A549 (cell line): ENCODE measurements at places on chromosomes 5 and 9.

- no peak for DNase-seq
These were observed 58.1 kb downstream of the ZNF474 start for GRCh38 chr5:122187426-122187825.

DNA sequence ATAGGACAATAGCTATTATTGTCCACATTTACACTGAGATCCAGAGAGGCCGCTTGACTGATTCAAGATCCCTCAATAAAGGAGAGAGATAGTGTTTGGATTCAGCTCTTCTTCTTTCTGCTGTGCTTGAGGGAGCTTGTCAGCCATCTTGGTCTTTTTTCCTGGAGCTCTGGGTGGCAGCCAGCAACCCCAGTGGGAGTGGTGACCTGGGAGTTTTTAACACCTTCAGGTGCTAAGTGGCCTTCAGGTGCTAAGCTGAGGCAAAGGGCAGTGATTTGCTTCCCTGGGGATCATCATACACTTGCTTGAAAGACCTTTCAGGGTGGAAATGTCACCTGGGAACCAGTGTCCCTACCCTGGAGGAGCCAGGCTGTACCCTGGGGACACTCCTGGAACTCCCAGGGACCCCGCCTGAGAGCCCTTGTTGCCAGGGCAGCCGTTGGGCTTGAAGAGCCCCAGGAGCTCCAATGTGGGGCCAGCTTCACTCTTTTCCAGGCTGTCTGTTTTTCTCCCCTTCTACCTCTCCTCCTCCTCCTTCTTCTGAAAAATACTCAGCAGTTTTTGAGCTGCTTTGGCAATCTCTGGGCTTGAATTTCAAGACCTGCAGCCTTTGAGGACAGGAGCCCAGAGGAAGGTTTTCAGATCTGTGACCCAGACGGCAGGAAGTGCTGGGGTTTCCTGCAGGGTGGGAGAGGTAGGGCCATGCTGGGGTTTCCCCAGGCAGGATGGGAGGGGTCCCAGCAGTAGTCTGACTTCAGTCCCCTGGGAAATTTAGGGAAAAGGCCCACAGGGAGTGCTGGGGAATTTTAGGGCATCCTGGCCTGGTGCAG, 59.7 kb downstream of the FGF18 start:
- no peak for DNase-seq

GRCh38 chr9:137456061-137456863, 2.9 kb downstream of the NSMF start:
- DNase-seq, result no peak

DNA sequence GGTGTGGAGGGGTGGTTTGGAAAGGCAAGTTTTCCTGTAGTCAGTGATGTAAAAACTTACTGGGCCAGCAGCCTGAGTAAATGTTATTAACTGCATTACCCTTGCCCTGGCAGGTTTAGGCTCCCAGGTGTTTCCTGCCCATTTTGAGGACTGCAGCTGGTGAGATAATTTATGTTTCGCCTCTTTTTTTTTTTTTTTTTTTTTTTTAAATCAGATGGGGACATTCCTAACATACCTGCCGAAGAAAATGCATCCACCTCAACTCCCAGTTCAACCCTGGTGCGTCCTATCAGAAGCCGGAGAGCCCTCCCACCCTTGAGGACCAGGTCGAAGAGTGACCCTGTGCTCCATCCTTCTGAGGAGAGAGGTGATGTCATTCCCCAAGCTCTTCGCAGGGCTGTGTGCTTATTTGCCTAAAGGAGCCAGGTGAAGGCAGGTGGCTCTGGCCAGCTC, 60.6 kb downstream of the ENTREP1 start:
- DNase-seq, result no peak

GRCh38 chr9:107177243-107177839, 105.7 kb upstream of the RAD23B start:
- DNase-seq, result no peak

DNA sequence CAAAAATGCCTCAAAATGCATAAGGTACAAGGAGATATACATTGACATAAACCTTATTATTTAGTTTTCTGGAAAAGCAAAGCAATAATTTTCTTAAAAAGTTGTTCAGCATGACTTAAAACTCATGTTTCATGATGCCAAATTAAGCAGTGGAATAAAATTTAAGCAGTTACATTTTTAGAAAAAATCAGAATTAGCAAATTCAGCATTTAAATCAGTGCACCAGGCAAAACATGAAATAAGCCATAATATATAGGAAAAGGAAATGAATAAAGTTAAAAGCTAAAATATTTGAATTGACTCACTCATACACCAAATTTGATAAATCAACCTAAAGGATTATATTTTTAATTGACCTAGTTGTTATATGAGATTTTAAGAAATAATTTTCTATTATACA, 795.1 kb upstream of the CDH6 start:
- no peak for DNase-seq

DNA sequence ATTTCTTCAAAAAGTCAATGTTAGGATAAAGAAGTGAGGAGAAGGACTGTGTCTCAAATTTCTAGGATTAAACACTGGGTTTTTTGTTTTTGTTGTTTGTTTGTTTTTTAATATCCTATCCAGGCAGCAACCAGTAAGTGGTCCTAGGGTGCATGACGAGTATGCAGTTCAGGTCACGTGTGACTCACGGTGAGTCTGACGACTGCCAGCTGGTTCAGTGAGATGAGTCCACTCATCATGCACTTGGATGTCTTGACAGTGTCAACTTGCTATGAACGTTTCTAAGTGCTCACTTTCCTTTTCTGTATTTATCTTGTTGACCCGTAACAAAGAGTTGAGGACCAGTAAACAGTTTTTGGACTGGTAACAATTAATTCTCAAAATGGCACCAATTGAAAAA, 32.7 kb downstream of the ATG10 start:
- peak; percentile 6 for DNase-seq

- no peak for DNase-seq
These were observed 69.9 kb downstream of the SEMA6A start for GRCh38 chr5:116504593-116505166.

GRCh38 chr9:33465096-33465495, 8.6 kb downstream of the NOL6 start:
- no peak for DNase-seq

- peak; percentile 20 for DNase-seq
These were observed 20.0 kb downstream of the TMEFF1 start for GRCh38 chr9:100492952-100493351.

GRCh38 chr9:73532985-73533384, 381.3 kb downstream of the ANXA1 start:
- no peak for DNase-seq

- DNase-seq, result no peak
These were observed 313.8 kb downstream of the CTNND2 start for GRCh38 chr5:11590475-11590874.

DNA sequence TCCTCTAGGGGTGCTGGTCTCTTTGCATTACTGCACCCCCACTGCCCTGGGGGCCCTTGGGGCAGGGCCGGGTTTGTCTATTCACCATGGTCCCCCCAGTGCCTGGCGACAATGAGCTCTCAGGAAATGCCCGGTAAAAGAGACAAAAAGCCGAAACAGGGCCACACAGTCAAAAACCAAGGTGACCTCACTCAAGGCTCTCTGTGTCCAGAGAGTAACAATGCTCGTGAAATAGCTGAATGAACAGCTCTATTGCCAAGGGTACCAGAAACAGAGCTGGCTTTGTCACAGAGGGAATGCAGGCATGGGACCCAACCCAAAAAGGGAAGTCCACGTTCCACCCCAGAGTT, 16.0 kb downstream of the SH3PXD2B start:
- DNase-seq, result no peak

- no peak for DNase-seq
These were observed 1556.8 kb downstream of the EFNA5 start for GRCh38 chr5:106113922-106114321.

DNA sequence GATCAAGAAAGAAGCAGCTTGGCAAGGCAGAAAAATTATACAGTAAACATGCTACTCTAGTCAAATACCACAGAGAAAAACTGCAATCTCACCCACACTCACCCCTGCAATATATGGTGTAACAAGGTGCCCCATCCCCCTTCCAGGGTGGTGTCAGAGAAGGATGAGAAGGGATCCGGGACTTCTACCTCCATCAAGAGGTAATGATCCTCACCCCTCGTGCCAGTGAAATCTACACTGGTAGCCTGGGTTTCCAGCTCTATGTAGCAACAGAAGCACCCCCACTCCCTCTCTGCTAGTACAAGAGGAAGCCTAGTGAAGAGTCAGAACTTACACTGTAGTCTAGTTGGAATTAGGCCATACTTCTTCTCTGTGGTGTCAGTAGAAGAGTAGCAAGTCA, 18.9 kb downstream of the SLCO4C1 start:
- no peak for DNase-seq

- no peak for DNase-seq
These were observed 28.2 kb downstream of the RNF130 start for GRCh38 chr5:180043377-180043776.

- no peak for DNase-seq
These were observed 28.8 kb downstream of the LPCAT1 start for GRCh38 chr5:1494780-1495524.

GRCh38 chr5:176384991-176385390, 3.4 kb downstream of the NOP16 start:
- DNase-seq, result no peak

- DNase-seq, result no peak
These were observed 23.8 kb upstream of the ZNF131 start for GRCh38 chr5:43096916-43097315.

GRCh38 chr5:161009194-161009593, 157.2 kb upstream of the ATP10B start:
- no peak for DNase-seq

DNA sequence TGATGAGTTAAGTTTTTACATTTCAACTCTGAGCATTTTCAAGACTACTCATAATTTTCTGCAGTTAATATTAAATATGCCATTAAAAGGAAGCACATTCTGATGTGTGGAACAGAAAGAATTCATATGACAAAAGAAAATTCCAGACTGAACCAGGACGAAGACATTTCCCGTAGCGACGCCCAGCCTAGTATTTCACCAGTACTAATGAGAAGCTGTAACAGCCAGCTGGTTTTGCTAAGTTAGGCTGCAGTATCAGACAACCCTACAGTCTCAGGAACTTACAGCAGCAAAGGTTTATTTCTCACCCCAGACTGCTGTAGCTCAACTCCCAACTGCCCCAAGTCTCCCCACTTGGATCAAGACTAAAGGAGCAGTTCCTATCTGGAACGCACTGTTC, 91.6 kb downstream of the TMEM174 start:
- DNase-seq, result no peak

- no peak for DNase-seq
These were observed 431 bp downstream of the TMOD1 start for GRCh38 chr9:97501972-97502221.

- peak; percentile 72 for DNase-seq
These were observed 46.7 kb downstream of the MYO10 start for GRCh38 chr5:16889203-16889971.

DNA sequence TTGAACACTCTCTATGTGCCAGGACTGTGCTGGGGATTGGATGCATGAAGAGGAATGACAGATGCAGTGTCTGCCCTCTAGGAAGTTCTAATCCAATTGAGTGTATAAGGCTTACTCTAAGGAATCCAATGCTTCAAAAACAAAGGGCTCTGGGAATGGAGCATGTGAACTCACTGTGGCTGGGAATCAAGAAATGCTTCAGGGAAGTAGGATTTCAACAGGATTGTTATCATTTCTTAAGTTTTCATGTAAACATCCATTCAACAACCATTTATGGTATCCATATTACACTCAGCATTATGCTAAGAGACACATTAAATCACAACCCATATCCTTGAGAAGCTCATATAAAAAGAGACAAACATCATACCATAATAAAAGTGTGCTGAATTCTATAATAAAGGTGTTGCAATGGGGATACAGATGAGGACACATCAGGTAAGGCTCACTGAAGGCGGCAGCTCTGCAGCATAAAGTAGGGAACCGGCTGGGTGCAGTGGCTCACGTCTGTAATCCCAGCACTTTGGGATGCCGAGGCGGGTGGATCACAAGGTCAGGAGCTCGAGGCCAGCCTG, 11.3 kb downstream of the SIL1 start:
- DNase-seq, result no peak

- no peak for DNase-seq
These were observed 829.2 kb upstream of the DMAC1 start for GRCh38 chr9:8628791-8629190.

- peak; percentile 27 for DNase-seq
These were observed 321.0 kb upstream of the TRPC7 start for GRCh38 chr5:136686192-136686872.

- no peak for DNase-seq
These were observed 182.7 kb downstream of the TSSK1B start for GRCh38 chr5:113252066-113252465.

GRCh38 chr5:36730537-36731216, 124.3 kb downstream of the SLC1A3 start:
- DNase-seq, result no peak

- no peak for DNase-seq
These were observed 28.1 kb downstream of the SLC22A4 start for GRCh38 chr5:132322266-132322665.

DNA sequence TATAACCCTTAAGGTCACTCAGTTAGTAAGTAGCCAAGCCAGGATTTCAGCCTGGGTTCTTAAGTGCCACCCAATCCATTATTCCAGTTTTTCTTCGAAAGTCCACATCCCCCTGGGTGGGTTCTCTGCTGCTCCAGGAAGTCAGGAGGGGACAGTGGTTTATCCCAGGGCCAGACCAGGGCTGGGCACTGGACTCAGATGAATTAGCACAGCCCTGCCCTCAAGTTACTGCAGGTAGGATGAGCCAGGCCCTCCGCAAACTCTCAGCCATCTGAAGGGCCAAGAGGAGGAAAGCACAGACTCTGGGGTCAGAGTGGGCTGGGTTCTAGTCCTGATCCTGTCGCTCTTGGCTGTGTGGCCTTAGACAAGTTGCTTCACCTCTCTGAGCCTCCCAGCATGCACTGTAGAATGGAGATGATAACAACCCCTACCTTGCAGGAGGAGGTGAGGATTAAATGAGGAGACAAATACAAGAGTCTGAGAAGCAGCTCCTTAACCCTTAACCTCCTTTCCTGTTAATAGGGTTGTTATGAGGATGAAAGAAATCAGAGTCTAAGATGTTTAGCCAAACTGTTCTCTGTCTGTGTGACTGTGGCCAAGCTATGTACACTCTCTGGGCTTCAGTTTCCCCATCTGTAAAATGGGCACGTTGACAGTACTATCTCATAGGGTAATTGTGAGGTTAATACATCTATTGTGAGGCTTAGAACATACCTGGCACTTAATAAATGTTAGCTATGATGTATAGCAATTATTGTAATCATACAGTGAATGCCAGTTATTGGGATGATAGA, 6.8 kb upstream of the NEURL1B start:
- no peak for DNase-seq

GRCh38 chr9:123320814-123321213, 35.2 kb upstream of the CRB2 start:
- no peak for DNase-seq

GRCh38 chr5:40666657-40667056, 13.1 kb upstream of the PTGER4 start:
- no peak for DNase-seq

GRCh38 chr5:172281346-172281745, 2.2 kb downstream of the UBTD2 start:
- no peak for DNase-seq
